ENCODE measurements at places on chromosomes 3 and 15.
A peak's percentile ranks its signal among the peaks of the same experiment; 100 is the strongest.

DNA sequence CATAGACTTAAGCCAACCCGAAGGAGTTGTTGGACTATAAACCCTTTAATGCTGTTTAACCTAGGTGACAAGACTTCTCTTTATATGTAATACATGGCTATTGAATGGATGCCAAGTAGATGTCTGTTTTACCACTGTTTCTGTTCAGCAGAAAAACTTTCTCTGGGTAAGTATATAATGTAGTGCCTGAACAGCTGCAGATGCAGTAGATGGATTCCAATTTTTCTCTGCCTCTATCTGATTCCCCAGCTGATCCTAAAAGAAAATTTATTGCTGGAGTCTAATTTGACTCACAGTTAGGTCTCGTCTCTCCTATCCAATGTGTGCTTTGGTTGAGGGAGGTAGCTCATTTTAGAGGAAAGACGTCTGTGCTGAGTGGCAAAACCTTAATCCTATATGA, 256.5 kb upstream of the CBLB start:
- no peak for DNase-seq

GRCh38 chr3:98583766-98584165, 9.6 kb downstream of the CPOX start:
- no peak for DNase-seq

DNA sequence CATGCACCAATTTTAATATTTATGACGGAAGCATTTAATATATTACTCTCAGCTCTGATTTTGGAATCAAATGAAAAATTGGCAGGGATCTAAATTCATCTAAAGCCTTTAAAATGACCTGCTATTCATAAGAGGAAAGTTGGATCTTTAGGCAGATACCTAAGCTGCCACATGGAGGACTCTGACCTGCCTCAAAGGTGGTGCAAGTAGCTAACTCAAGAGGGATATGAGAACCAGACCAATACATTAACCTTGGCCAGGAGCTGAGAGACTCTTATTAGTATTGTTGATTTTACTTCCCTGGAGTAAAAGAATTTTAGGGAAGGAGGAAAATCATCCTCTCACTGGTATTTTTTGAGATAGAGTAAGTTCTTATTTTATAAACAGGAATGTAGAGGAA, 17.7 kb downstream of the ZNF654 start:
- DNase-seq: no peak

- DNase-seq: peak; percentile 0
Measured at GRCh38 chr15:60673918-60674558, 195.1 kb upstream of the ICE2 start.

DNA sequence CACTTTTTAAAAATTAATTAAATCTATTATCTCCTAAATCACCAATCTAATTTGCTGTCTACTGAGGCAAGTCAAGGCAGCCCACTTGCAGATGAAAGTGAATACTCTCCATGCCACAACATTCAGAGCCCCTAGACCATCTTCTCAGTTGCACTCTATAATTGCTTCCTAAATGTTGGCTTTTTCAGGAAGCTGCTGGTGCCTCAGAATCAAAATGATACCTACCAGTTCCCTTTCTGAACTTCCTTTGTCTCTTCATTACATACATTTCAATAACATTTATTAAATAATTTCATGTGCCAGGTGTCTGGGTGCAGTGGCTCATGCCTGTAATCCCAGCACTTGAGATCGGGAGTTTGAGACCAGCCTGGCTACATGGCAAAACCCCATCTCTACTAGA, 124.1 kb downstream of the SERPINI1 start:
- DNase-seq: no peak

GRCh38 chr15:50077176-50077575, 41.9 kb downstream of the ATP8B4 start:
- DNase-seq: no peak

GRCh38 chr3:150080058-150080730, 109.5 kb upstream of the PFN2 start:
- no peak for DNase-seq

DNA sequence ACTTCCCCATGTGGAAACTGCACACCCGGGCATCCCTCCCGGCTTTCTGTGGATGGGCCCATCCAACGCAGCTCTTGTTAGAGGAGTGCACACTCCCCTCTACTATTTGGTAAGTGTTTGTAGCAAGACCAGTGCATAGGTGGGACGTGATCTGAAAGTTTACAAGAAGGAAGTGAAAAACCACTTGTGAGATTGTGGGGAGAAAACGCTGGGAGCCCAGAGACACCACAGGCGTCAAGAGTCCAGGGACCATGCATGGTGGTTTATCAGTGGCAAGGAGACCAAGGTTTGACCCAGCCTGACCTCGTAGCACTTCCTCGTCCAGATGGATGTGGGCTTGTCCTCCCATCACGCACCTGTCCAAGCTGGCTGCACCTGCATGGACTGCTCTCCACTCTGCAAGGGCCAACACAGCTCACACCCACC, 51.6 kb downstream of the ATP10A start:
- no peak for DNase-seq

DNA sequence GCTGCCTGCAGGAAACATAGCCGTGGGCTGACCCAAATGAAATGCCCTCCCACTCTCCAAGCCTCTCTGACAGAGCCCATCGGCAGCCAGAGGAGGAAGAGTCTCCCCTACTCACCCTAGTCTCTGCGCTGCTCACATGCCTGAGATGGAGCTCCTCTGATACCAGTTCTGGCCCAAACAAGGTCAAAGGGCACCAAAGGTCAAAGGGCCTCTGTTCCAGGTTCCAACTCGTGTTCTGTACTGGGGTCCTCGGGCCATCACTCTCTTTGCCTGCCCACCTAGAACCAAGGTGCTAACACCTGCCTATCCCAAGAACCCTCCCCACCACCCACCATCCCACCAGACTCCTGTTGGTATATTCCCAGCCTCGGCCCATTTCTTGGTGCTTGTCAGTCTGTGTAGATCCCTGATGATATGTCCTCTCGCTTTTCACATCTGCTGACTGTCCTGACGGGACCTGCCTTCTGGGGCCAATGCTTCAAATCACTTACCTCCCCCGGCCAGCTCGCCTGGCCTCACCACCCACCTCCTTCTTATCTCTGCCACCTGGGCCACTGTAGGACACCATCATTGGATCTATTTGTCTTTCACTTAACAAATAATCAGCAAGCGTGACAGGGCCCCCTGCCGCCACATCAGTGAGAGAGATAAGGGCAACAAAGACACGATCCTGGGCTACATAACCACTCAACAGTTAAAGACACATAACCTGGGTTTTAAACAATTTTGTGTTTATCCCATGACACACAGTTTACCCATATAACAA, 90.4 kb downstream of the SRGAP3 start:
- DNase-seq: no peak

- DNase-seq: no peak
Measured at GRCh38 chr3:16407366-16407765, 106.1 kb downstream of the RFTN1 start.

DNA sequence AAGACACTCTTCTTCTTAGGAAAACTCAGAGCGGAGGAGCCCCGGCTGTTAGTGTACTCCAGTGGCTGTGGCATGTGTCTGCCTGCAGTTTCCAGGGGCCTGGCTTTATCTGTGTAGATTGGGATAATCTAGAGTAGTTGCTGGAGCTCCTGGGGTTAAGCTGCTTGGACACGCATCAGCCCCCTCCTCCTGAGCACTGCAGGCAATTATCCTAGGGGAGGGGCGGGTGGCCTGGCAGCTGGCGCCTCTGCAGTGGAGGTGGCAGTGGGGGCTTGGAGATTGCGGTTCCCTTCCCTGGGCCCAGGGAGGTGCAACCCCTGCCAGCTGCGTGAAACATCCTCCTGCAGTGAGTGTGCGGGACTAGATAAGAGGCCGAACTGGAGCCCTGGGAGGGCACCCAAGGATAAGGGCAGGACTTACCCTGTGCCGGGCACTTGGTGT, 68.2 kb downstream of the EFCAB12 start:
- DNase-seq: no peak

- DNase-seq: no peak
Measured at GRCh38 chr15:45734260-45734711, 99.5 kb downstream of the SQOR start.

GRCh38 chr3:156460206-156460611, 94.7 kb downstream of the SSR3 start:
- no peak for DNase-seq

- DNase-seq: no peak
Measured at GRCh38 chr15:73631915-73632669, 1.1 kb downstream of the NPTN start.

DNA sequence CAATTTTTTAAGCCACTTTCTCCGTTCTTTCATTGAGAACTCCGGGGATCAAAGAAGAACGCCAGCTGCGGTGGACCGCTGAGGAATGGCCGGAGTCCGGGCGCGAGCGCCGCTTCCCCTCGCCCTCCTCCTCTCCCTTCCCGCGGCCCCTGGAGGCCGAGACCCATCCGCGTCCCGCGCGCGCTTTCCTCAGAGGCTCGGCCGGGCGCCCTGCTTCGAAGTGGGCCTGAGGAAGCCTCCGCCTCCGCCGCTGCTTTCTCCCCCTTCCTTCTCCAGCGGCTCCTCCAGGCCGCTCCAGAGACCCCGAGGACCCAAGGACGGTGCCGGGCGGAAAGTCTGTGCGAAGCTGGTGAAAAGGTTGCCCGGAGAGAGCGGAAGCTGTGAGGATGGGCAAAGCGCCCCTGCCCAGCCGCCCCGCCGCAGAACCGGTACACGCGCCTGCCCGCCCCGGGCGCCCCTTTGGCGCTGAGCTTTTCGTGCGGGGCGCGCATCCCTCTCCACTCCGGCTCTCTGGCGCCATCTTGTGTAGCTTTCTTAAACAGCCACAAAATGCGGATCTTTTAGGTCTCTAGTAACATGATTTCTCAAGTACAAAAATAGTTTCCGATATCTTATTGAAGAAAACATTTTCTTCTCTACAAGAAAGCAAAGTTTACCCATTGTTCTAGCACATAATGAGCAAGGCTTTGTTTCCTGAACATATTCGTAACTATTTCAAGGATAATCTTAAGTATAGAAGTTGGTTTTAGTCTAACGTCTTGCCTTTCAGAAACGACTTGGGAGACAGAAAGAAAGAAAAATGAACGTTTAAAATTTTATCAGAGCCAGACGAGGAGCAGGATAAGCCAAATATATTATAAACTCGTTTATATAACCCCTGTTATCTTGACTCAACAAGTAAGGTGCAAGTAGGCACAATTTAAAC, 59.2 kb upstream of the FAM174B start:
- peak; percentile 28 for DNase-seq

- DNase-seq: no peak
Measured at GRCh38 chr15:60297047-60297446, 100.7 kb downstream of the ANXA2 start.

DNA sequence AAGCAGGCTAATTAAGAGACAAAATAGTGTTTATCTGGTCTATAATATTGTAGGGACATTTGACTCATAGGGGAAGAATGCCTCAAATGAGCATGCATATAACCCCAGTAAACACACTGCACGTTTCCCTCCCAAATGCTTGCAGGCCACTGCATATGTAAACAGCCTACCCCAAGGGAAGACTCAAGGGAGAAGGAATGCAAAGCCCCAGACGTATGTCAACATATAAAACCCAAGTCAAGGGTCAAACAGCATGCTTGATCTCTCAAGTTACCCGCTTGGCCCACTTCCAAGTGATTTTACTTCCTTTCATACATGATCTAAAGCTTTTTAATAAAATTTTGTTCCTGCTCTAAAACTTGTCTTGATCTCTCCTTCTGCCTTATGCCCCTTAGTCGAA, 1090.0 kb downstream of the OTOL1 start:
- DNase-seq: no peak

- DNase-seq: no peak
Measured at GRCh38 chr3:122993124-122993978, 34.2 kb downstream of the SEMA5B start.

DNA sequence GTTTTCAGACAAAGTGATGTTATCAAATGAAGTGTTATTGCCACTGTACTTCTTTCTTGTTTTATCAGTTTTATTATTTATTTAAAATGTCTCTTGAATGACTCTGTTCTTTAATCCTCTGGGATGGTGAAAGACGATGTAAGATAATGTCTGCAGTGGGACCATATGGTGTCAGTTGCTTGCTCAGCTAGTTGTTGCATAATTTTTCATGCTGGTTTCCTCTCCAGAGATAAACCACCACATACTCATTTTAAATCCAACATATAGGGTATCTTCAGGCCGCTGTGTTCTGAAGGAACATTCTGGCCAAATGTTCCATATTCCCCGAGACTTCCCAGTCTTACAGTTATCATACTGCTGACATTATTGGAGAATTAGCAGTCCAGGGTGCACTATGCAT, 75.9 kb downstream of the GABRG3 start:
- DNase-seq: no peak

- DNase-seq: no peak
Measured at GRCh38 chr3:45819543-45819942, 22.4 kb downstream of the LZTFL1 start.

GRCh38 chr3:134640872-134641470, 9.9 kb downstream of the KY start:
- no peak for DNase-seq

DNA sequence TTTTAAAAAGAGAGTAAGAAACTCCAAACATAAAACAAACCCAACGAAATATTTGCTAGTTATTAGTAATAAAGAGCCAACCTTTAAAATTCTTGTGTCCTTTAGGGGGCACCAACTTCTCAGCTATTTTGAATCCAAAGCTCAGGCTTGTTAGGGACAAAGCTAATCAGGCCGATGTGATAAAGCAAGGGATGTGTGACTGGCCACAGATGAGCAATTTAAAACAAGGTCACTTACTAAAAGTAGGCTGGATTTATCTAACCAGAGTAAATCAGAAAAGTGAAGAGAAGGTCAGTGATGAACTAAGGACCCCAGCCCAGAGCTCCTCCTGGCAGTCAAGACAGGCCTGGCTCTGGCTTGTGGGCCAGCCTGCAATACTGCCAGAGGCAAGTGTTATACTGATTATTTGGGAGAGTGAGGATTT, 108.5 kb downstream of the CYP19A1 start:
- no peak for DNase-seq

- DNase-seq: no peak
Measured at GRCh38 chr3:67415511-67415910, 238.9 kb downstream of the SUCLG2 start.

DNA sequence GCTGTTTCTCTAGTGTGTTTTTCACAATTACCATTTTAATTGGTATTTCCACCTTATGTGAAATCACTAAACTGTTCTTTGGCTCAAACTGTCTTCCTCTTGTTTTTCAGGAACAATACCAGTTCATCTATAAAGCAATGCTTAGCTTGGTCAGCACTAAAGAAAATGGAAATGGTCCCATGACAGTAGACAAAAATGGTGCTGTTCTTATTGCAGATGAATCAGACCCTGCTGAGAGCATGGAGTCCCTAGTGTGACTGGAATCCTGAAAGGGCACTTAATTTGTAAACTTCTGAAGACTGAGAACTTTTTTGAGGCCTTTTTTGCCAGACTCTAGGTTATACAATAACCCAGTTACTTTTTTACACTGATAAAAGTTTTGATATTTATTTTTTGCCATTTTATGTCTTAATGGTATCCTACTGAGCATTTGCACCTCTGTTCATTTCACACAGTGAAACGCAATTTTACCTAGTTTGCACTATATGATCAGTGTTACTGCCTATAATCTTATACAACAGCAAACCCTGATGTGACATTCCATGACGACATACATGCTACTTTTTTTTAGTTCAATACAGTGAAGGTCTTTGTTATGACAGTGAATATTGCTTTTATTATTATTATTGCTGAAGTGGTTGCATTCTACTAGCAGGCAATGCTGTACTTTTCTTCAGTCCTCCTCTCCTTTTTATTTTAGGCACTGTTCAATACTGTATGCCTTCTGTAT, 80.1 kb downstream of the FEZF2 start:
- no peak for DNase-seq

- no peak for DNase-seq
Measured at GRCh38 chr3:70829092-70829491, 516.7 kb upstream of the MDFIC2 start.

GRCh38 chr15:70892912-70893560, 410 bp downstream of the LRRC49 start:
- DNase-seq: peak; percentile 18
